Activated CD4-positive, alpha-beta T cell treated with anti-CD3 and anti-CD28 coated beads, Interleukin-10, Interleukin-2, amounts not matched to agents 100 ng/mL and 50 ng/mL, durations not matched to agents 16 hours and 8 hours (primary cell): ENCODE measurements at places on chromosomes 7 and 10.
A peak's percentile ranks its signal among the peaks of the same experiment; 100 is the strongest.

DNA sequence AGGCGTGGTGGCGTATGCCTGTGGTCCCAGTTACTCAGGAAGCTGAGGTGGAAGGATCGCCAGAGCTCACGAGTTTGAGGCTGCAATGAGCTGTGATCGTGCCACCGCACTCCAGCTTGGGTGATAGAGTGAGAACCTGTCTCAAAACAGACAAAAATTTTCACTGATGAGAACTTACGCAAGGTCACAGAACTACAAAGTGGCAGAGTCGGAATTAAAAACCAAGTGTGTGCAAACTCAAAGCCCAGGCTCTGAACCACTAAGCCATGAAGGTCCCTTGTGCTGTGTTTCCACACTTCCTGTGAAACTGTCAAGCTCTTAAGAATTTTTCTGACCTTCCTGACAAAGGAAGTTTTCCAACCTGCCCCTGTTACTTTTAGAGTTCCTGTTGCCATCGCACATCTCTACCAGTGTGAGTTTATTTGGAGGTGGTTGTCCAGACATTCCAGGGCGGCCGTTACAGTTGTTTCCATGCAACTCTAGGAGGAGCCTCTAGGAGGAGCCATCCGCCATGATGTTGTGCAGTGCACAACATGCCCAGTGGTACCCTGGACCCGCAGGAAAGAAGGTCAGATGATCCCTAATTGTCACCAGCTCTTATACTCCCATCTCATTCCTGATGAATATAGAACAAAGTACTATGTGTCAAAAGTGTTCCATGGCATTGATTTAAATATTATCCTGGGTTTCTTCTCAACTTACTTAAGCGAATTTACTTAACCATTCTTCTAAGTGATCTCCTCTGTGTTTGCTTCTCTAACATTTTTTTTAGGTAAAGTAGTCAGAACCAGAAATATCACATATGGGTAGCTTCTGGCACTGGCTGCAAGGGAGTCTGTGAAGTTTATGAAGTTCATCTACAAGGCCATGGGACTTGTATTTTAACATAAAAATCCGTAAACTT, 49.0 kb upstream of the LYZL1 start:
- DNase-seq = no peak

- DNase-seq = no peak
Observed at GRCh38 chr10:129040377-129040776, 426.7 kb upstream of the MGMT start.

DNA sequence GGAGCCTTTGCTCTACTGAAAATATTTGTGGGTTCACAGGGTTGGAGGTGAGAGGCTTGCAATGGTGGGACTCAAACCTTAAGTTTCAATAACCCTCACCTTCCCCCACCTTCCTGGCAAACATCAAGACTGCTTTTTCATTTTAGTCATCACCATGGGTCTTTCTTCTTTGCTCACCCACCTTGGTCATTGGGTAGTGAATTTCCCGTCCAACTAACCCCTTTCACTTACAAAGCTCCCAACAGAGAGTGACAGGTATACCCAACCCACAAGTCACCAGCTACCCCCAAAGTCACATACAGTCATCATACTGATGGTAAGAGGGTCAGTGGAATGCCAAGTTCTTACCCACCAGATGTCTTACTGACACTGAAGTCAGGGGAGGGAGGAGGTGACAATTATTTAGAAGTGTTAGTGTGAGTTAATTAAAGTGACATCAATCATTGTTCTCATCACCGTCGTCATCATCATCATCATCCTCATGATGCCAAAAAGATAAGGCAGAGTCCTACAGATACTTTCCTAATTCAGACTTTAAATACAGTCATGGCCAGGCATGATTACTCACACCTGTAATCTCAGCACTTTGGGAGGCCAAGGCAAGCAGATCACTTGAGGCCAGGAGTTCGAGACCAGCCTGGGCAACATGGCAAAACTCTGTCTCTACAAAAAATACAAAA, 49.0 kb downstream of the PIK3AP1 start:
- DNase-seq = peak; percentile 38

DNA sequence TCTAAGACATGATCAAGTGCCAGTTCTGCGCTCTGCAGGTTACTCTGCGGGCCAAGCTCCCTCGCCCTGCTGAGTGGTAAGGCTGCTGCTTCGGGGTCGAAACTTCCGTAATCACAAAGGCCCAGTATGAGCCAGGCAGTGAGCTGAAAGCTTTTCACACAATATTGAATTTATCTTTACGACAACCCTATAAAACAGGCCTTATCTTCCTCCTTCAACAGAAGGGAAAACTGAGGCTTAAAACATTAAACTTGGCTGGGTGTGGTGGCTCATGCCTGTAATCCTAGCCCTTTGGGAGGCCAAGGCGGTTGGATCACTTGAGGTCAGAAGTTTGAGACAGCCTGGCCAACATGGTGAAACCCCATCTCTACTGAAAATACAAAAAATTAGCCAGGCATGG, 83.3 kb downstream of the FAM107B start:
- DNase-seq = no peak

GRCh38 chr10:91974960-91975359, 51.4 kb downstream of the BTAF1 start:
- DNase-seq = peak; percentile 58
